ENCODE measurements at places on chromosomes 3 and 15.

DNA sequence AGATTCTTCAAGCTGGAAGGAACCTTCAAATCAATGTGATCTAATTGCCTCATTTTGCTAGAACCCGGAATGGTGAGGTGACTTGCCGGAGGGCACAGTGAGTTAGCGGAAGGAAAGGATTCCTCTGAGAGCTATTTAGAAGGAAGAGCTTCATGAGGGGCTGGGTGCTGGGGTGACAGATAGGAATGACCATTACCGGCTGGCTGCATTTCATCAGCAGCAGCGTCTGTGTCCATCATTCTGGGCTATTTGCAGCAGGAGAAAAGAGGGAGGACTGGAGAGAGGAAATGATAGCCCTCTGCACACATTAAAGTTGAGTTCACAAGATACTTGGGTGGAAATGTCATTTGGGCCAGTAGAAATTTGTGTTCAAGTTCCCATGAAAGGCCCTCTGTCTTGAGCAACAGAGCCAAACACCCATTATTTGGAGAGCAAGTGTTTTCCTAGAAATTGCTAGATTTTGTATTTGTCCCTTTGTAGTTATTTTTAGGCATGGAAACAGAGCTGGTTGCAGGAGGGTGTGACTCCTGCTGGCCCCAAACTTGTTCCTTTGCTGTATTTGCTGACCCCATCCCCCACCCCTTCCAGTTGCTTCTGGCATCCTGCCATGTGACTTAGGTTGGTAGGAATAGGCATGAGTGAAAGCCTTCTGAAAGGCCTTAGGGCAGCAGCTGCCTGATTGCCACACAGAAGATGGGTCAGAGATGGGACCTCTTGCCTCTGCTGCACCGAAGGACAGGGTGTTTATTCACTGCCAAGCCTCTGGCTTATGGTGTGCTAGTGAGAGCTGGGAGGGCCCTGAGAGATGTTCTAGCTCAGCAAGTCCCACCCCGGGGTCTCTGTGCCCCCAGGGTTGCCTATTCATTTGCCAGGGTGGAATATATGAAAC lies 87.5 kb upstream of the PLXNA1 start:
- no peak for DNase-seq

GRCh38 chr15:28881600-28881999 lies 4.2 kb upstream of the APBA2 start:
- no peak for DNase-seq

GRCh38 chr3:9743548-9743947 lies 6.2 kb upstream of the OGG1 start:
- no peak for DNase-seq

DNA sequence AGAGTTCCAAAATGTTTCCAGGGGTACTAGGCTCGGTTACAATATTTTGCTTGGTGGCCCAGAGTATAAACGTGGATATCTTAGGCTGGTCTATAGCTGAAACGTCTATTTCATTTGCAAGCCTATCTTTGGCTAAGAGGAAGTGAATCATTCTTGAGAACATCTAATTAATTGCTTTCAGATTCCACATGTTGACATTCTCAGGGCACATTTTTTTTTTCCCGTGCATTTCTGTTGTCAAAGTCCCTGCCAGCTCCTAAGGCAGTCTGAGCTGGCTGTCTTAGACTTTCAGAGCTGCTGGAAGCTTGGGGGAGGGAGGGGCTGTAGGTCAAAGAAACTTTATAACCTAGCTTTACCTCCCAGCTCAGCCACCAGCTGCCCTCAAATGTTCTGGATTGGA lies 23.2 kb upstream of the LAMP3 start:
- DNase-seq: no peak
